ENCODE measurements at places on chromosomes 3 and 15.

GRCh38 chr15:66078196-66078928 lies 175.2 kb downstream of the MEGF11 start:
- DNase-seq, result peak; percentile 33

- DNase-seq, result no peak
Observed at GRCh38 chr15:42704492-42704926, 32.4 kb downstream of the CDAN1 start.

DNA sequence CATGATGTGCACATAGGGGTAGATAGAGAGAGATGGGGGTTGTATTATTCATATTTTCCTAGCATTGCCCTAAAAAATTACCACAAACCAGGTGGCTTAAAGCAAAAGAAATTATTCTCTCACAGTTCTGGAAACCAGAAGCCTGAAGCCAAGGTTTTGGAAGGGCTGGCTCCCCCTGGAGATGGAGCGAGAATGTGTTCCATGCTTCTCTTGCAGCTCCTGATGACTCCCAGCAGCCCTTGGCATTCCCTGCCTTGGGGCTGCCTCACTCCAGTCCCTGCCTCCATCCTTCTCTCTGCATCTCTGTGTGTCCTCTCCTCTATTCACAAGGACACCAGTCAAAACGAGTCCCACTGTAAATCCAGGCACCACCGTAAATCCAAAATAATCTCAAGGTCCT lies 91.5 kb upstream of the FAM174B start:
- no peak for DNase-seq

DNA sequence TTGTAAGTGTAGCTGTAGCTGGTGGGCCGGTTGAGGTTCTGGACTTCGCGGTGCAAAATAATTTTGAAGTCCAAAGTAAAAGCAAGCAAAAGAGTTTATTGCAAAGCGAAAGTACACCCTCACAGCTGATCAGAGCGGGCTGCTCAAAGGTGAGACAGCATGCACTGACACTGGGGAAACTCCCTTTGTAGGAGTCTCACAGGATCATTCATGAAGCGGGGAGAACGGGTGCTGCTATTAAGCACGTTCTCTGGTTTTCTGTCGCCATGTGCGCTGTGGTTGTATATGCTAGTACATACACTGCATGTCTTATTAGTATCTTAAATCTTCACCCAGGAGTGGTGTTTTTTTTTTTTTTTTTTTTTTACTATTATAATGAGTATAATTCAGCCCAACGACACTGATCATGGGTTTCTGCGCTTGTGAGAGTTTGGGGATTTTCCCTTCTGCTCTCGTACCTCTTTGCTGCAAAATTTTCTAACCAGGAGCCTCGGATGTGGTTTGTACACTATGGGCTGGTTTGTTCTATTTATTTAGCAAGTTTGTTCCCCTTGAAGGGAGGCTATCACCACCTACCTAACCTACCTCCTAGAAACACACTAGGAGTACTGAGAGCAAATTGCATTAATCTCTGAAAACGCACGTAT lies 1.4 kb upstream of the AP4E1 start:
- no peak for DNase-seq

DNA sequence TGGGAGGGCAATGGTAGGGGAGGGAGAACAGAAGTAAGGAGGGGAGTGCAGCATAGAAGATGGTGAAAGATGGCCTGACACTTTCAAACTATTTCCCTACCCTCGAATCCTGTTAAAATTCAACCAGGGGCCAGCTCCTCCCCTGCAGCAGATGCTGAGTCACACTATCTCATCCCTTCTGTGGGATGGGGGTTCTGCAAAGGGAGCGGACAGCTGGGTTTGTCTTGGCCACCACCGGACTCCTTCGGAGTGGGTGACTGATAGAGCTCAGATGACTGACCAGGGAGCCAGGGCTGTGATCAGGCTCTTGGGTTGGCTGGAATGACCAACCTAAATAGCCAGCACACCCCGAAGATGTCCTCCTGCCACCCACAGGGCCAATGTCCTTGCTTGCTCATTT lies 33.6 kb upstream of the TMCC1 start:
- no peak for DNase-seq

DNA sequence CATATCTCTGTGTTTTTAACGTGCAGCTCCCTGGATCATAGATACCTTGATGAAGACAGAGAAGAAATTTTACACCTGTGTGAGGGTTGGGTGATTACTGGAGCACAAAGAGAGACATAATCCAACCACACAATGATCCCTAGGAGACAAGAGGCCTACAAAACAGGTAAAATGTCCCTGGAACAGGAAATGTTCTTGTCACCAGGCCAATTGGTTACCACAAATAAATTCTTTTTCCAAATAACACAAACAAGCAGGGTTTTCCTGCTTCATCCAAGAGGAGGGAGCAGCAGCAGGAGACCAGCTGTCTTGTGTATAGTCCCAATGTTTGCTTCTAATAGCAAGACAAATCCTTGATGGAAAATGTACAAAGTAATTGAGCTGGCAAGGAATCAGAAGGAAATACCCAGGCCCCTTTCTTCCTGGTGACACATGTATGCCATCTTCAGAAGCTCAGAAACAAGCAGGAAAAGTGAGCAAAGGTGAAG lies 1.4 kb downstream of the MGLL start:
- DNase-seq, result no peak

GRCh38 chr3:72618739-72619138 lies 229.5 kb downstream of the SHQ1 start:
- DNase-seq, result no peak

DNA sequence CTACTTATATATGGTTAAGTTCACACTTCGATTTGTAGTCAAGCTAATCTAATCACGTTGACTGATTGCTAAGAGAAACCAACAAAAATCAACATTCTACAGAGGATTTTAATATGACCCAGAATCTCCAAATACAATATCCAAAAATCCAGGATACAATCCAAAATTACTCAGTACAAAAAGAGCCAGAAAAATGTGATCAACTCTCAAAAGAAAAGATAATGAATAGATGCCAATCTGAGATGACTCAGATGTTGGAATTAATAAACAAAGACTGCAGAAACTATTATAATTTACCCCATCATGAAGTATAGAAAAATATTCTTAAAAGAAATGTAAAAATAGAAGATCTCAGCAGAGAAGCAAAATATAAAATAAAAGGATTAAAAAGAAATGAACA lies 22.3 kb downstream of the HACL1 start:
- DNase-seq, result no peak

DNA sequence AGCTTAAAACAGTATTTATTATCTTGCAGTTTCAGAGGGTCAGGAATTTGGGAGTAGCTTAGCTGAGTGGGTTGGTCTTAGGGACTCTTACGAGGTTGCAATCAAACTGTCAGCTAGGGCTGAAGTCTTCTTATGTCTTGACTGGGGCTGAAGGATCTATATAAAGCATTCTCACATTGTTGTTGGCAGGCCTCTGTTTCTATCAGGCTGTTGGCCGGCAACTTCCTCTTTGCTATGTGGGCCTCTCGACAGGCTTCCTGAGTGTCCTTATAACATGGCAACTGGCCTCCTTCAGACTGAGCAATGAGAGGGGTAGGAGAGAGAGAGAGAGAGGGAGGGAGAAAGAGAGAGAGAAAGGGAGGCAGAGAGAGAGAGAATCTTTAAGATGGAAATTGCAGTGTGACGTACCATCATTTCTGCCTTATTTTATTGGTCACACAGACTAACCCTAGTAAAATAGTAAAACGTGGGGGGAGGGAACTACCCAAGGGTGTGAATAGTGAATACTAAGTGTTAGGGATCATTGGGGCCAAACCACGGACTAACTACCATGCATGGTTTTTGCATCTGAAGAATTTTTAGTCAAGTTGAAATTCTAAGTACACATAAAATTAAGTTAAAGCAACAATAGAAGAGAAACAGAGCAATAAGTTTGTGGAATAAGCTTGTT lies 16.1 kb downstream of the FGF7 start:
- DNase-seq, result peak; percentile 57

- DNase-seq, result peak; percentile 95
Observed at GRCh38 chr15:58331913-58332675, 99.7 kb upstream of the LIPC start.

DNA sequence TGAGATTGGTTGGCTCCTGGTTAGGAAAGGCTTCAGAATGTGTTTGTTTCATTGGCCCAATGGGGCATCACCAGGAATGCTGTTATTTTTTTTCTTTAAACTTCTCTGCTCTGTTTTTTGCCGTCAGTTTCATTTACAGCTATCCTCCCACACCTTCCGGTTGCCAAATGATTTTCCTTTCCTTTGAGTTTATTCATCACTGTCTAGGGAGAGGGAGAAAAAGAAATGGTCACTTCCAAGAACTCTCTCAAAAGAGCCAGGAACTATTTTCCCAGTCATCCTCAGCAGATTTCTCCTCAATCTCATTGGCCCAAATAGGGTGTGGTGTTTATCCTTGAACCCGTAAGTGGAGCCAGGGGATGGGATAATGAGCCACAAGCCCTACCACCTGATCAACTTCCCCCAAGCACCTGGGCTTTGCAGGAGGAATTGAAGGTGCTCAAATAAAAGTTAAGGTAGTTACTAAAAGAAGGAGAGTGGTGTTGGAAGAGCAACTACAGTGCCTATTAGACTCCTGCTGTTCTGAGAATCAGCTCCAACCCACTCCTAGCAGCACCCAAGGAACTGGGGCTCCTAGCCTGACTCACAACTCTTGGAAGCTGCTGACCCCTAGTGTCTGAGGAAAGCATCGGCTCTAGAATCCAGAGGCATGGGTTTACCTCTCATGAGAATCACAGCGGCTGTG lies 183.8 kb upstream of the IL12A start:
- DNase-seq, result peak; percentile 71

All from sciatic nerve (tissue), 2 donors.